ENCODE measurements at places on chromosomes 1 and 21.

GRCh38 chr1:1304331-1305299, 3.1 kb downstream of the ACAP3 start:
- DNase-seq: no peak

- DNase-seq: no peak
These were observed 575.7 kb upstream of the ZP4 start for GRCh38 chr1:238466459-238466858.

DNA sequence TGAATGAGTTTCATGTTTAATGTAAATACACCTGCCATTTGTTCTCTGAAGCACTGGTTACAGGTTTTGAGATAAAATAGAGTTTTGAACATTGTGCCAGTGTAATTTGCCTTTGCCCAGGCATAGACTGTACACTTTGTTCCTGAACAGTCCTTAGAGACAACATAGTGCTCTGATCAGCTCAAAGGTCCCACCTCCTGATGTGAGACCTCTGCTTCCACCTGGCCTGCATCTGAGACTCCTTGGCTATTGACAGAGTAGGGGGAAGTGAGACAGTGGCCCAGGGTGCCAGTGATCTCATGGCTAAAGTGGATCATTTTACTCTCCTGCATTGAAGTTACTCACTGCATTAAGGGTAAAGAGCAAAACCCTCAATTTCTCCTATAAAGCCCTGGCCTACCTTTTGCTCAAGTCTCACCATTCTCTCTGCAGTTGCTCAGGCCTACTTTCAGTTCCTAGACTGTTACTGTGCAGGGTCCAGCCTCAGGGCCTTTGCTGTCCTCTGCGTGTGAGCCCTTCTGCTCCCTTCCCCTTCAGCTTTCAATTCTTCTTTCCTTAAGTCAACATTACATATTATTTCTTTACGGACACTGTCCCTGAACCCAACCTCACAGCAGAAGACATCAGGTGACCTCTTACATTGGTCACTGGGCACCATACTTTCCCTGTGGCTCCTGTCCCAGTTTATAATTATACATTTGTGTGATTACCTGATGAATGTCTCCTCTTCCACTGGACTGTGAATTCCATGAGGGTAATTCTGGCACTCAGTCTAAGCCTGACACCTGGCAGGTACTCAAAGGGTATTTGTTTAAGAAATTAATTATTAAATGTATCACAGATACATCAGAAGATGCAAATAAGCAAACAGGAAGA, 142.9 kb downstream of the ROR1 start:
- DNase-seq: no peak

- no peak for DNase-seq
These were observed 111.5 kb upstream of the ZC3H11B start for GRCh38 chr1:219724440-219724839.

DNA sequence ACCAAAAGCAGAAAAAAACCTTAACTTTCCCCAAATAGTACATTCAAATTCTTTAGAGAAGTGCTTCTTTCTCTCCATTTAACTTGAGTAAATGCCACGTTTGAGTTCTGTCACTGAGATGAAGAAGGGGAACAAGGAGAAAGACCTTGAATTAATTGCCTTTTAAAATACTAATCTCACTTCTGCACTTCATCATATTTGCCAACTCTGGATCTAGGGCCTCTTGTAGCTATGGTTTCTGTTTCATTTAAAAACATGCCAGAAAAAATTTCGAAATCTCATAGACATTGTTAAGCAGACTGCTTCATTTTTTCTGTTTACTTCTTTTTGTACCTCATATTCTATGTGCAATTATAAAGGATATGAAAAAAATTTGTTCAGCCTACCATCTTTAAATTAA, 24.6 kb downstream of the MIXL1 start:
- no peak for DNase-seq

DNA sequence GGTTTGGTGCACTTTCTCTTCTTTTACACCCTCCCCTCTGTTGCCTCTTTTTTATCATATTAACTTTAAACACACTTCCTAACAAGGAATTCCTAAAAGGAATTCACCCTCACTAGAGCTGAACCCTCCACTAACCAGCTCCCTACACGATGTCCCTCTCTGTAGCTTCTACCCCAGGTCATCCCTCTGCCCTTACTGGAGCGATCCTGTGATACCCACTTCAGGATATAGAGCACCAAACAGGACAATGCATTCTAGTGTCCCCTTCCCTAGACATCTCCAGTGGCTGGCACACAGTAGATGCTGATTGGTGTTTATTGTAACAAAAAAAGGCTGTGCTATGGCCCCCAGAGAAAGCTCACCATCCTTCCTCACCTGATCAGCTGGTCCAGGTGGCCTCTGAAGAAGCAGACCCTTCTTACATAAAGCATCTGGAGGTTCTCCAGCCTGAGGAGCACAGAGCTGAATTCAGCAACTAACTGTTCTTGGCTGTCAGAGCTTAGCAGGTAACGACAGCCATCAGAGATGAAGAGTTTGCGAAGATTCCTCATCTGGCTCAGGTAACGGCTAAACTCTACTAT, 1.4 kb downstream of the PRAMEF18 start:
- DNase-seq: no peak

- no peak for DNase-seq
These were observed 54.4 kb downstream of the SYT6 start for GRCh38 chr1:114099268-114099667.

DNA sequence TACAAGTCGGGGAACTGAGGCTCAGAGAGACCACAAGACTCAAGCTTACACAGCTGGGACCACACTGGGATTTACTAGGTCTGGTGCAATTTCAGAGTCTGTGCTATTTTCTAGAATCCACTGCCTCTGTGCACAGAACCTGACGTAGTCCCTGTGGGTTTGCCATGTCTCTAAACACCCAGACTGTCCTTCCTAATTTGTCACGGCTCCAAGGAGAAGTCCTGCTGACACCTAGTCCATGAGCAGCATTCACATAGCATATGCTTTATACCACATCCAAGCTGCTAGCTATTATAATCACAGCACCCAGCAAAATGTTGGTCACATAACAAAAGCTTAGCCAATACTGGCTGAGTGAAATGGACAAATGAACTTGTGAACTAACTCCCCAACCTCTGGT, 79.0 kb upstream of the HMGB4 start:
- DNase-seq: no peak
